Activated CD4-positive, alpha-beta T cell treated with anti-CD3 and anti-CD28 coated beads for 24 hours (primary cell): ENCODE measurements at places on chromosomes 3 and 15.

DNA sequence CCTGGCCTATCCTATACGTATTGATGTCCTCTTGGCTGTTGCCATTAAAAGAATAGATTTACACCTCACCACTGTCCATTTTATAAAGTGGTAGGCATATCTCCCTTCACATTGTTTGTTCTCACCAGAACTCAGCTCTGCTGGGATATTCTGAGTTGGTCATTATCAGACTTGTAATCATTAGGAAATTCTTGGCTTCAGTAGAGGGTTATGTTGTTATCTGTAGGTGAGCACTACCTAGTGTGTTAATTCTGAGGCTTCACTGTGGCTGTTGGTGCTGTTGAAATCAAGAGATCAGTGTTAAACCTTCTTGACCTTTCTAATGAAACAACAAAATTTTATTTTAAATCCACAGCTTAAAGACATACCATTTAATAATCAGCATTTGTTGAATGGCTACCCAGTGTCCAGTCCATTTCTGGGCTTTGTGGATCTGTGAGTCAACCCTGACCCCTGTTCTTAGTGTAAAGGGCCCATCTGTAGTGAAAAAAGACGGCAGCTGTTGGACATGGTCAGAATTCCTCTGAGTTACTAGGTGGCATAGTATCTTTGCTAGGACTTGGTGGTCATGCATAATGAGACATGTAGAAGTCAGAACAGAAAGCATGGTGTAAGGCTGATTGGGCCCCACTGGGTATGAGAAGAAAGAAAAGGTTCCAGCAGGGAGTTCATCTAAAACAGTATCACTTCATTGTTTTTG is 32.9 kb upstream of the P4HTM start:
- no peak for DNase-seq

DNA sequence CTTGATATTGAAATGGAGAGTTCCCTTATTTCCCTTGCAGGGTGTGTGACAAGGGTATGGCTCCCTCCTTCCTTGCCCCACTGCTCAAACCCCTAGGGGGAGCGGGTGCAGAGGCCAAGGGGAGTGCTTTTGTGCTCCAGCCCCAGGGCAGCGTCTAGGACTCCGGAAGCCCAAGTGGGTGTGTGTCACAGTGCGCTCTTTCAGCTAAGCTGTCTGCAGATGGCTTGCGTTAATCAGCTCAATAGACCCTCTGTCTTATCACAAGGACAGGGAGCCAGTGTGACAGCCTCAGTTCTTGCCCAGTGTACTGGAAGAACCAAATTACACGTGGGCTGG is 523.6 kb upstream of the LMCD1 start:
- DNase-seq = no peak

DNA sequence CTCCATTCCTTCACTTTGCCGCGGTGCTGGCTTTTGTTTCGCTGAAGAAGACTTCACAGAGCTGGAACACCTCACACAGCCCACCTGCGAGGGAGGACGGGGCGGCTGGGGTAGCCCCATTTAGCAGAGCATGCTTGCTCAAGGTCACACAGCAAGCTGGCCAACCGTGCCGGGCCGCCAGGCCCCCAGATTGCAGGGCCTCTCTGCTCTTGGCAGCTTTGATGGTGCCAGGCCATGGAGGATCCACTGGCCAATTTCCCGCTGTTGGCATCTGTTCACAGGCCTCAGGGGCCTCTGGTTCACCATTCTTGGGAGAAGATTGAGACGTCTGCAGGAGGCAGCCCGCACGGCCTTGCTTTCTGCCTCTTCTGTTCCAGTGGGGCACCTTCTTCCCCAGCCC is 77.9 kb upstream of the LINGO1 start:
- DNase-seq = no peak

DNA sequence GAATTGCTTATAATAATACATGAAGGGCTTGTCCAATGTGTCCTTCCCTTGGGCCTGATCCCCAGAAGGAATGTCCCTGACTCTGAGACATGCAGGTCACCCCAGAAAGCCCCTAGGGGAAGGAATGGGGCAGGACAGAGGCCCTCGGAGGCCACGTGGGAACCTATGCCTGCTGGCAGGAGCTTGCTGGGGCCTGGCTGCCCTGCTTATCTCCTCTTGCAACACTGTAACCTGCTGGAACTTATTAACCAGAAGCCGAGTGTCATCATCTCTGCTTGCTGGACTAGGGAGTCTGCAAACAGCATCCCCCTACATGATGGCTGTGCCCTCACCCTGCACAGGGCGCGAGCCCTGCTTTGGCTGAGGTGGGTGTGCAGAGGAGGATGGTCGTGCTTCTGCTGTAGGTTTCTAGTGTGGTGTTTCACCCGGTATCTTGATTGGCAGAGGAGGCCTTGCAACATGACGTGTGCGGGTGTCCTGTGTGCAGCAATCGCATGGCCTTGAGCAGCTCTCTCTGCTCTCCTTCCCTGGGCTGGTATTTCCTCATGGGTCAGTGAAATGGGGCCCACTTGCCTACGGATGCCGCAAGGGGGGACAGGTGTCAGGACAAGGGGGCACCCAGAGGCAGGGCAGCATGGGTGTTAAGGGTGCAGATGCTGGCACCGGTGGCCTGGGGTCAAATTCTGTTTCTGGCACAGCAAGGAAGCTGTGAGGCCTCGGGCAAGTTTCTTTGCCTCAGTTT is 5.0 kb downstream of the CHST13 start:
- DNase-seq = no peak

- no peak for DNase-seq
Observed at GRCh38 chr15:31905054-31905453, 125.3 kb upstream of the CHRNA7 start.

DNA sequence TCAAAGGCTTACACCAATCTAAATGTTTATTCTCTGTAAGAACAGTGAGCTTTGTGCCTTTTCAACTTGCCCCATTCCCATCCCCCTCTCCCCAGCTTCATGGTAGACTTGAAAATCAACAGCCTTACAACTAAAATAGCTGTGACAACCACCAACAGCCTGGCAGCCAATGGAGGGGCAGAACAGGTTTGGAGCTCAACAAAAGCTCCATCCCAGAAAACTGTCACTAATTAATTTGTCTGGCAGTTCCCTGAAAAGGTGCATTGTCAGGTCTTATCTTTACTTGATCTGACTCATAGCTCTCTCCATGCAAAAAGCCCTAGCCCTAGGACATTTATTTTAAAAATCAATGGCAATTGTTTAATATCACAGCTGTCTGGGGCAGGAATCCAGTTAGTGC is 22.6 kb downstream of the MTHFS start:
- no peak for DNase-seq

DNA sequence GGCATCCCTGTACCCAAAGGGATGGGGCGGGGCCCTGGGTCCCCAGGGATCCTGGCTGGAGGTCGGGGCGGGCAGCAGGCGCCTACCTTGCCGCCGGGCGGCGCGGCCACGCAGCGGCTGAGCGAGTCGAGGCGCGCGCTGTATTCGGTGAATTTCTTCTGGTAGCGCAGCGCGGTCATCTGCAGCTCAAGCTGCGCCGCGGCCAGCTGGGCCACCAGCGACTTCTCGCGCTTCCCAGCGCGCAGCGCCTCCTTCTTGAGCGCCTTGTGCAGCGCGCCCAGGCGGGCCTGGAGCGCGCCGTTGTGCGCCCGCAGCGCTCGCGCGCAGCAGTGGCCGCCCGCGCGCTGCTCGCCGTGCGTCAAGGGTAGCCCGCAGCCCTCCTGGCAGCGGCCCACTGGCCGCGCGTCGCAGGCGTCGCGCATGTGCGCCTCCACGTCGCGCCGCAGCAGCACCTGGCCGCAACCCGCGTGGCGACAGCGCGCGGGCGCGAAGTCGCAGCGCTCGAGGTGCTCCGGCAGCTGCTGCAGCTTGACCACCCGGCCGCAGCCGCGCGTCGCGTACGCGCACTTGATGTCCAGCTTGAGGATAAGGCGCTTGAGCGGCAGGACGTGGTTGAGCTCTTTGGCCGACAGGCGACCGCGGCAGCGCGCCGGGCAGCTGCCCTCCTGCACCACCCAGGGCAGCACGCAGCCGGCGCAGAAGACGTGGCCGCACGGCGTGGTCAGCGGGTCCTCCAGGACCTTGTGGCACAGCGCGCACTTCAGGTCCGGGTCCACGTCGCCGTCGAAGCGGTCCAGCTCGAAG is 522 bp downstream of the PDZRN3 start:
- DNase-seq = no peak

DNA sequence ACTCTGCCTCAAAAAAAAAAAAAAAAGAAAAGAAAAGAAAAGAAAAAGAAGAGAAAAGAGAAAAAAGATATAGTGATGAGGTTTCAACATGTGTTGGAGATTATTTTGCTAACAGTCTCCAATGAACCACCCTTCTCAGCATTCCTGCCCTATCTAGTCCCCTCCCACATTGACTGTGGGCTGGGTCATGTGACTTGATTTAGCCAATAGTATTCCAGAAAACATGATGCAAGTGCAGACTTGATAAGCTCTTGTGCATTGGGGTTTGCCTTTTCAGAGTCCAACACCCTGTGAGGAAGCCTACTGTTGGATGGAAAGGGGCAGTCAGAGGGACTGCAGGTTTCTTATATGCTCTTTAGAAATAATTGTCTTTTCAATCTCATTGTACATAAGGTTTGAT is 37.8 kb upstream of the MED12L start:
- no peak for DNase-seq

- DNase-seq = no peak
Observed at GRCh38 chr3:179418610-179419009, 32.7 kb downstream of the GNB4 start.

- no peak for DNase-seq
Observed at GRCh38 chr3:20912406-20912805, 726.4 kb upstream of the SGO1 start.

GRCh38 chr3:142787719-142788118 is 63.9 kb downstream of the TRPC1 start:
- no peak for DNase-seq

GRCh38 chr3:86257955-86258641 is 732.9 kb downstream of the VGLL3 start:
- DNase-seq = no peak

- no peak for DNase-seq
Observed at GRCh38 chr3:118863731-118864322, 170.8 kb downstream of the IGSF11 start.

DNA sequence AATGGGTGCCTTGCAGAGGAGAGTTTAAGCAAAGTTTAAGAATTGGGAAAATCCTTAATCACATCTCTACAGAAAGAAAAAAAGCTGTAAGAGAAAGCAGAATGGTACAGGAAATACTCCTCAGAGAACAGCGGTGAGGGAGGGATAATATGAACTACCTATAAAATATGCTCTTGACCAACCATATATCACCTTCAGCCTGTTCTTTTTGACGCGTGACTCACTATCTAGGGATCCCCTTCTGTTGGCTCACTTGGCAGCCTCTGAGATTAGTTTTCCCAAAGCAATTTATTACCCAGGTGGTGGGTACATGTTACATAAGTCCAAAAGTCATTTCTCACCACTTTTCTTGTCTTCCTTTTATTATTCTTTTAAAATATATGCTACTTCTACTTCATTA is 97.7 kb downstream of the CNTN6 start:
- DNase-seq = no peak

- no peak for DNase-seq
Observed at GRCh38 chr15:100601163-100601562, 821 bp downstream of the LINS1 start.

DNA sequence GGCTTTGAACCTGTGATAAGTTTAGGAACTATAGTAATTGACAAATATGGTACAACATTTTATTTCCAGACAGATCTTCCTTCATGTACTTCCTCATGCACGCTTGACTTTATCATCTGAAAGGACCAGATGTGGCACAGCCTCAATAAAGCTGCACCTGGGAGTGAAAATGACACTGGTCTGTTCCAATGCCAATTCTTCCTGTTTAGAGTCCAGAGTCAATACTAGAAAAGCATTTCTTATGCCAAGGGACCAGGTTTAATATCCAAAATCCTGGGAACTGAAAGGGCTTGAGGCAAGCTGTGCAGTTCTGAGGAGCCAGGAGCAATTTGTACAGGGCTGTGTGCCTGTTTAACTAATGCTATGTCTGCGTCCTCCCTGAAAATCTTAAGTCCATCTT is 15.3 kb downstream of the DPH6 start:
- DNase-seq = no peak

GRCh38 chr15:67883234-67883773 is 43.5 kb upstream of the RNU6-1 start:
- no peak for DNase-seq

DNA sequence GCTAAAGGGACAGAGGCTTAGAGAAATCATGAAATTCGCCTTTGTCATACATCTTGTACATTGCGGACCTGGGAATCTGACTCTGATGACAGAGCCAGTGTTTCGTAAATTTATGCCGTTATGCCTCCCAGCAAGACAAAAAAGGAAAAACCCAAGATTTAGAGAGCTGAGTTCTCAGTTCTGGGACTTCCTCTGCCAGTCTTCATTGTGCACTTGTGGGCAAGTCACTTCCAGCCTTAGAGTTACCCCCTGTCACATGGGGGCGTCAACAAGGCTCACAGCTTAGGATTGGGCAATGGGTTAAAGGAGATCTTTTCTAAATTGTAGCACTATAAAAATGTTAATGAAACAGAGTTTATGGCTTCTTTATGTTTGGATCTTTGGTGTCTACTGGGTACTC is 41.9 kb upstream of the MITF start:
- DNase-seq = no peak

GRCh38 chr3:169285057-169286033 is 378.2 kb downstream of the MECOM start:
- DNase-seq = no peak

DNA sequence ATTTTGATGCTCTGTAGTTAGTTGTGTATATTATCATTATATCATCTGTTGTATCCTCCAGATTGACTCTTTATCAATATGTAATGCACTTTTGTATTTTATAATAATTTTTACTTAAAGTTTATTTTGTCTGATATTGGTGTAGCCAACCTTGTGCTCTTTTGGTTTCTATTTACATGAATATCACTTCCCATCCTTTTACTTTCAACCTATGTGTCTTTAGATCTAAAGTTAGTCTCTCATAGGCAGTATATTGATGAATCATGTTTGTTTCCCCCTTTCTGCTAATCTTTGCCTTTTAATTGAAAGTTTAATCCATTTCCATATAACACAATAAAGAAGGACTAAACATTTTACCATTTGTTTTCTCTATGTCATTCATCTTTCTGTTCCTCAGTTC is 28.1 kb upstream of the CD200R1L start:
- no peak for DNase-seq
